ENCODE measurements at places on chromosomes 12 and 14. TPM values are rescaled to one million over a fixed set of nuclear protein-coding genes. Genes with fewer than 3 reads are reported as not detected.

GRCh38 chr14:68970038-68970612 is 9.0 kb downstream of the ACTN1 start:
- H3K4me3 ChIP-seq, result no peak overlapping the region
- H3K4me1 ChIP-seq, result peaks cover 20% of the 10 kb centered on the region
- no peaks in the 10 kb centered on the region for H3K27me3 ChIP-seq
- peaks cover 4% of the 10 kb centered on the region for H3K36me3 ChIP-seq
- DNase-seq, result peak; percentile 36

GRCh38 chr12:2559931-2560330 is 234.8 kb upstream of the FKBP4 start:
- H3K27me3 ChIP-seq, result no peaks in the 10 kb centered on the region
- H3K4me3 ChIP-seq, result no peak overlapping the region
- H3K27ac ChIP-seq, result no peak overlapping the region

DNA sequence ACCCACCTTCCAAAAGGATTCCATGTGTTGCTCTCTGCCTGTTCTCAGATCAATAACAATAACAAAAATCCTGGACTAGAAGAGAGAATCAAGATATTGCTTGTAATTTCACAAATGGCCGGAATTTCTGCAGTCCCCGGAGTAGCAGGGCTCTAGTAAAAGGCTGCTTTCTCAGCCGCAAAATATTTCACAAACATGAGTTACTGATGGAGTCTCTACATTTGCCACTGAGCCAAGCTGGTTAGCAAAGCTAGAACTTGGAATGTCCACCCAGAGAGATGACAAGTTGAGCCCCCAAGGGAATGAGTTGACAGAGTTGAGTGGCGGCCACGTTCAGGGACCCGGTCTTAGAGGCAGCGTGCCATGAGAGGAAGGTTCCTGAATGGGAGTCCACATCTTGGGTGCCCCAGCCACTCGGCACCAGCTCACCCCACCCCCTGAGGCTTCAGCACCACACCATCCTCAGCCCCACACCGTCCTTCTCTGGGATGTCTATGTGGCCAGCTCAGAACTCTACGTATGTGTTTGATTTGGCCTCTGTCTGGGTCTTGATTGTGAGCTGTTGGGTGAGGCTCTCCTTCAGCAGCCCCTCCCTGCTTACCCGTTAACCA is 15.9 kb downstream of the FBLN5 start:
- H3K4me3 ChIP-seq, result no peak overlapping the region
- H3K36me3 ChIP-seq, result no peaks in the 10 kb centered on the region
- no peak for DNase-seq
- no peaks in the 10 kb centered on the region for H3K27me3 ChIP-seq

- no peaks in the 10 kb centered on the region for H3K36me3 ChIP-seq
- no peak for DNase-seq
- H3K27ac ChIP-seq, result peak overlapping the region; percentile 82
- peak overlapping the region; percentile 29 for H3K4me3 ChIP-seq
Measured at GRCh38 chr12:12891881-12892355, 556 bp downstream of the GPRC5A start.

Gene PROX2
- total RNA-seq, result not detected

Gene TUBA1C
- 54.3 TPM for total RNA-seq

Gene CD163L1
- 4.0 TPM for total RNA-seq

Gene FNTB
- 12.0 TPM for total RNA-seq

Gene SPTSSA
- total RNA-seq, result 51.8 TPM
